Stimulated activated CD4-positive, alpha-beta T cell treated with anti-CD3 and anti-CD28 coated beads, Interleukin-12 subunit alpha, Interleukin-12 subunit beta, amount 100 ng/mL, for 4 hours (primary cell): ENCODE measurements at places on chromosomes 7 and 10.

GRCh38 chr10:89235073-89235798, 16.3 kb downstream of the LIPA start:
- no peak for DNase-seq

- no peak for DNase-seq
Measured at GRCh38 chr10:11930312-11930978, 107.3 kb downstream of the PROSER2 start.

GRCh38 chr7:89085580-89085979, 290.0 kb upstream of the TEX47 start:
- no peak for DNase-seq

DNA sequence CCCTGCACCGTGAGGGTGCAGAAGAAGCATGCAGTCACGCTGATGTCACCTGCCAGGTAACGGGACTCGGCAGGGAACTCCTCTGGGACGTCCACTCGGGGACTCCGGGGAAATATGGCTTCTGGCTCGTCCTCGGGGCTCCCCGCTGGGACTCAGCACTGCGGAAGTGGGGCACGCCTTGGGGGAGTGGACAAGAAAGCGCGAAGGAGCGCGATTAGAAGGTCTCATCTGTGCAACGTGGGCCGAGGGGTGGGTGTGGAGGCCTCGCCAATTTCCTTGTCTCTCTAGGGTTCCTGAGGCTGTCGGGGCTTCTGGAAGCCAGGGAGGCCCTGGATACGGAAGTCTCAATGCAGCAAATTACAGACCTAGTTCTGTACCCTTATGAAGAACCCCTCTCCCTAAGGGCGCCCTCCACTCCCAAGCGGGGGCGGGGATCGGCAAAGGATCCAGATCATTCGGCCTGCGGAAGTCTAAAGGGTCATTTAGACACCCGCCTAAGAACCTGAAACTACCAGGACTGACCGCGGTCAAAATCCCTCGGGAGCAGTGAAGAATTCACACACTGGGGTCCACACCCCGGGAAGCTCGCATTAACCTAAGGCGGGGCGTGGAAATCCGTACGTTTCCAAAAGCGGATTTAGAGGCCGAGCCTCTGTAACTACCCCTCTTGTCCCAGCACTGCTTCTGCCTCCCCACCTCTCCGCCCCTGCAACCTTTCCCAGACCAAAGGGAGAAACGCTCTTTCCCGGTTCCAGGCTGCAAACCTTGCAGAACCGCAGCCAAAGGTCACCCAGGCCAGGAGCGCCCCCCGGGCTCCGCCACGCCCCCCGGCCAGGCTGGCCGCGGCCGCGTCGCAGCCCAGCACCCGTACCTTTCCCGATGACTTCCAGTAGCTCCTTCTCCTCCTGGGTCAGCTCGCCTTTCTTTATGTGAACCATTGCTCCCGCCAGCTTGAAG, 640 bp downstream of the ANKMY2 start:
- DNase-seq, result peak; percentile 34

DNA sequence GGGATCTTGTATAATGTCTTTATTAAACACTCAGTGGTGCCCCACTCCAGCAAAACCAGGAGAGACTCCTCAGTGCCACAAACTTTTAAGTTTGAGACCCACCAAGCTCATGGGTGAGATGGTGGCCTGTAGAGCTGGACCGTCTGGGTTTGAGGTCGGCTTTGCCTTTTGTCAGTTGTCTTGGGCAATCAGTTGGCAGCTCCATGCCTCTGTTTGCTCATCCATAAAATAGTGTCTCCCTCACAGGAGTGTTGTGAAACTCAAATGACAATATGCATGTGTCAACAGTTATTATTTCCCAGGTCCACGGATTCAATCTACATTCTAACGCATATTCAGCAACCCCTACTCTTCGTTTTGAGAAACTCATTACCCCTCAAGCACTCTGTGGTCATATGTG, 367.8 kb upstream of the C7orf33 start:
- DNase-seq, result no peak
